ENCODE measurements at places on chromosomes 11 and 22.

GRCh38 chr11:45745065-45745811, 59.7 kb upstream of the SLC35C1 start:
- no peak for DNase-seq

DNA sequence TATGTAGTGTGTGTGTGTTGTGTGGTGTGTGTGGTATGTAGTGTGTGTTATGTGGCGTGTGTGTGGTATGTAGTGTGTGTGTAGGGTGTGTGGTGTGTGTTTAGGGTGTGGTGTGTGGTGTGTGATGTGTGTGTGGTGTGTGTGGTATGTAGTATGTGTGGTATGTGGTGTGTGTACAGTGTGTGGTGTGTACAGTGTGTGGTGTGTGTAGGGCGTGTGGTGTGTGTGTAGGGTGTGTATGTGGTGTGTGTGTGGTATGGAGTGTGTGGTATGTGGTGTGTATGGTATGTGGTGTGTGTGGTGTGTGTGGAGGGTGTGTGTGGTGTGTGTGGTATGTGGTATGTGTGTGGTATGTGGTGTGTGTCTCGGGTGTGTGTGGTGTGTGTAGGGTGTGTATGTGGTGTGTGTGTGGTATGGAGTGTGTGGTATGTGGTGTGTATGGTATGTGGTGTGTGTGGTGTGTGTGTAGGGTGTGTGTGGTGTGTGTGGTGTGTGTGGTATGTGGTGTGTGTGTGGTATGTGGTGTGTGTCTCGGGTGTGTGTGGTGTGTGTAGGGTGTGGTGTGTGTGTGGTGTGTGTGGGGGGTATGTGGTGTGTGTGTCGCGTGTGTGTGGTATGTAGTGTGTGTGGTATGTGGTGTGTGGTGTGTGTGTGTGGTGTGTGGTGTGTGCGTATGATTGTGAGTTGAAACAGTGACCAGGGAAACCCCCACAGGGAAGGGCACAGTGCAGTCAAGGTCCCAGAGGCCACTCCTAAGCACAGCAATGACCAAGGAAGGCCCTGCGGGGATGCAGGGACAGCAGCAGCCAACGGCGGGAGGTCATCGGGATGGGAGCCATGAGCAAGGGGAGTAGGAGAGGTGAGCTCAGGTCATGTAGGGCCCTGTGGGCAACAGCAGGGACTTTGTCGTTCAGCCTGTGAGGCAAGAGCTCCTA, 2.9 kb upstream of the PPP6R2 start:
- no peak for DNase-seq

- no peak for DNase-seq
These were observed 175.2 kb downstream of the SBF2 start for GRCh38 chr11:10118865-10119264.

GRCh38 chr11:15204711-15205110, 90.0 kb downstream of the INSC start:
- DNase-seq = no peak

DNA sequence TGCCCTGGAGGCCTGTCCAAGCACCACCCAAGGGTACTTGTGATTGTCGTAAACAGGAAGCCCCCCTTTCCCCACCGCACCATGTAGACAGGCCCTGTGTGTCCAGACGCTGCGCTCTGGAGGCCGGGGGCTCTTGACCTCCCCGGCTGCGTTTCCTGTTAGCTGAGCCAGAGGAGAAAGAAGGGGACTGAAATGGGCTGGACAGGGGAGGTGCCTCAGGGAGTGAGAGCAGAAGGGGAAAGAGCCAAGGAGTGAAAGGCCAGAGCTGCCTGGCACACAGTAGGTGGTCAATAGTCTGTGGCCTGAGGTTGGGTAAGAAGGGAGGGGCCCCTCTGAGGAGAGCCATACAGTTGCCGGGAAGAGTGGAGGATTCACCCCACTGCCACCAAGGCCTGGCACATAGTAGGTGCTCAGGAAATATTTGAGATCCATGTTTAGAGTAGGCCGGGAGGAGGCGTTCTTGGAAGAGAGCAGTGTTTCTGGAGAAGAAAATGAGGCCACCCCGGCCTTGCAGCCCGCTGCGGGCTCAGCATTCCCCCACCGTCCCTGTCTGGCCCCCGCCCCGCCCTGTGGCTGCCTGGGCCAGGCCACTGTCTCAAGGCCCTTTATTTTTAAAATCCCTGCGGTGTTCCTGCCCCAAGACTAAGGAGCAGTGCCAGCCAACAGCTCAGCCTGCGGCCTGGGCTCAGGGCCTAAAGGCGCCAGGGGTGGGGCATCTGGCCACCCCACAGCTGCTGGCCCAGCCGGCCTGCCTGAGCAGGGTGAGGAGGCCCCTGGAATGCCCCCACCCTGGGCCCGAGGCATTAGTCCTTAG, 13.6 kb upstream of the CDC42EP1 start:
- peak; percentile 68 for DNase-seq

GRCh38 chr11:124873951-124874350, 8.7 kb downstream of the ROBO3 start:
- DNase-seq = no peak

DNA sequence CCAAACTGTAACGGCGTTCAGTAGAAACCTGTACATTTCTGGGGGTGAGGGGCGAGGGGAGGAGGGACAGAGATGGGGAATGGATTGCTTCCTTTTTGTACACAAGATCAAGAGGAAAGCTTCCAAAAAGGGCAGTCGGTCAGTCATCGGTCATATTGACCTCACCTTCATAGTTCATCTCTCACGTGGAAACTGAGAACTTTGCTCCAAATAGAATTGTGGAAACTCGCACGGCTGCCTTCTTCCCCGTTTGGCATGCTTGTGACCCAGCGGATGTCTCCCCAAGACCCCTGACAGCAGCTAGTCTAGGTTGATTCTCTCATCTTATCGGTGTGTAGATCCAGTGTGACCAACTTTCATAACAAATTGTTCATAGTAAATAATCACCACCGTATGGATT, 47.6 kb downstream of the KCNC1 start:
- no peak for DNase-seq
